ENCODE measurements at places on chromosomes 11 and 22. TPM values are rescaled to one million over a fixed set of nuclear protein-coding genes. Genes with fewer than 3 reads are reported as not detected.

NAA40 gene
- total RNA-seq = 19.7 TPM

OR8G5 gene
- not detected for total RNA-seq

HTR3A gene
- not detected for total RNA-seq

CCDC134 gene
- total RNA-seq = 3.9 TPM

NCR3LG1 gene
- 0.80 TPM for total RNA-seq

FOXRED2 gene
- 9.8 TPM for total RNA-seq

MPZL2 gene
- 13.4 TPM for total RNA-seq

ATP6V1E1 gene
- 213 TPM for total RNA-seq

OR51I1 gene
- not detected for total RNA-seq

ROBO4 gene
- total RNA-seq = 20.7 TPM

MAML2 gene
- total RNA-seq = 4.5 TPM

TMEM191C gene
- total RNA-seq = 1.5 TPM

CHKB gene
- 36.0 TPM for total RNA-seq

MRGPRD gene
- total RNA-seq = not detected

TYR gene
- not detected for total RNA-seq

MPPED2 gene
- total RNA-seq = 10.8 TPM

WNT7B gene
- not detected for total RNA-seq

CTSW gene
- 0.49 TPM for total RNA-seq

CLMP gene
- total RNA-seq = 3.4 TPM

OR6T1 gene
- not detected for total RNA-seq

HORMAD2 gene
- not detected for total RNA-seq

OR52I1 gene
- total RNA-seq = not detected

MS4A7 gene
- total RNA-seq = 13.1 TPM

FAM111B gene
- 1.1 TPM for total RNA-seq

All from left ventricle myocardium inferior (tissue), 1 donor.